ENCODE measurements at places on chromosomes 7 and 10. TPM values are rescaled to one million over a fixed set of nuclear protein-coding genes. Genes with fewer than 3 reads are reported as not detected.

Gene MYOF
- total RNA-seq, result 13.4 TPM

Gene CD36
- 421 TPM for total RNA-seq

Gene AGK
- total RNA-seq, result 41.9 TPM

Gene A1CF
- total RNA-seq, result not detected

Data from right atrium auricular region (tissue), 2 donors.